Endodermal cell (in vitro differentiated cells): ENCODE measurements at places on chromosomes 6 and 20. TPM values are rescaled to one million over a fixed set of nuclear protein-coding genes. Genes with fewer than 3 reads are reported as not detected.

MUC22 gene
- total RNA-seq, result not detected in 2 replicates

GPSM3 gene
- 17.6 to 25.0 TPM (median 22.4 TPM) in 3 replicates for total RNA-seq

MEP1A gene
- not detected in 3 replicates for total RNA-seq

MRAP2 gene
- total RNA-seq, result 10.0 and 10.8 TPM in 2 replicates

RPP40 gene
- 6.8 to 9.0 TPM (median 8.6 TPM) in 3 replicates for total RNA-seq

PHACTR1 gene
- total RNA-seq, result 6.3 and 9.9 TPM in 2 replicates

GRCh38 chr6:147676495-147677199 is 168.2 kb downstream of the SAMD5 start:
- peak overlapping the region; percentile 57 for H3K27ac ChIP-seq
- H3K36me3 ChIP-seq, result no peaks in the 10 kb centered on the region
- no peaks in the 10 kb centered on the region for H3K27me3 ChIP-seq
- no peak for DNase-seq
- H3K4me1 ChIP-seq, result no peaks in the 10 kb centered on the region

- no peak overlapping the region for H3K27ac ChIP-seq
- no peaks in the 10 kb centered on the region for H3K4me1 ChIP-seq
- H3K27me3 ChIP-seq, result no peaks in the 10 kb centered on the region
- no peak overlapping the region for H3K4me3 ChIP-seq
Measured at GRCh38 chr6:165767228-165767627, 104.2 kb upstream of the PDE10A start.

GRCh38 chr6:45507186-45507585 is 129.5 kb upstream of the SUPT3H start:
- no peaks in the 10 kb centered on the region for H3K36me3 ChIP-seq
- H3K27me3 ChIP-seq, result no peaks in the 10 kb centered on the region
- H3K4me3 ChIP-seq, result no peak overlapping the region
- H3K27ac ChIP-seq, result no peak overlapping the region
- peaks cover 2% of the 10 kb centered on the region for H3K4me1 ChIP-seq
- no peak for DNase-seq

DNA sequence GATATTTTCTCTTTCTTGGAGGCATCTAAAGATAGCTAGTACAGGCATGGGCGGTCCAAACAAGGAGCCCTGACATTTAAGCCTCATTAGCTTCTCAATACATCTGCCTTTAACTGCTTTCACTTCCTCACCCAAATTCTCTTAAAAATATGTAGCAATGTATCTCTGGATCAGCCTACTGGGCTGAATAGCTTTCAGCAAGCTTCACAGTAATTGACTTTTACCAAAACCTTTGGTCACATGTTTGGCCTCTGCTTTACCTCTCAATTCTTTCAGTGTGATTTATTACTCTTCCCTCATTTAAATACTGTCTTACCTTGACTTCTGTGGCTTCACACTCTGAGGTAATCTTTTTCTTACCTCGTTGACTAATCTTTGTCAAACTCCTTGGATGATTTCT is 1618.1 kb downstream of the GRIK2 start:
- no peaks in the 10 kb centered on the region for H3K4me1 ChIP-seq
- H3K36me3 ChIP-seq, result no peaks in the 10 kb centered on the region
- no peak overlapping the region for H3K27ac ChIP-seq

DNA sequence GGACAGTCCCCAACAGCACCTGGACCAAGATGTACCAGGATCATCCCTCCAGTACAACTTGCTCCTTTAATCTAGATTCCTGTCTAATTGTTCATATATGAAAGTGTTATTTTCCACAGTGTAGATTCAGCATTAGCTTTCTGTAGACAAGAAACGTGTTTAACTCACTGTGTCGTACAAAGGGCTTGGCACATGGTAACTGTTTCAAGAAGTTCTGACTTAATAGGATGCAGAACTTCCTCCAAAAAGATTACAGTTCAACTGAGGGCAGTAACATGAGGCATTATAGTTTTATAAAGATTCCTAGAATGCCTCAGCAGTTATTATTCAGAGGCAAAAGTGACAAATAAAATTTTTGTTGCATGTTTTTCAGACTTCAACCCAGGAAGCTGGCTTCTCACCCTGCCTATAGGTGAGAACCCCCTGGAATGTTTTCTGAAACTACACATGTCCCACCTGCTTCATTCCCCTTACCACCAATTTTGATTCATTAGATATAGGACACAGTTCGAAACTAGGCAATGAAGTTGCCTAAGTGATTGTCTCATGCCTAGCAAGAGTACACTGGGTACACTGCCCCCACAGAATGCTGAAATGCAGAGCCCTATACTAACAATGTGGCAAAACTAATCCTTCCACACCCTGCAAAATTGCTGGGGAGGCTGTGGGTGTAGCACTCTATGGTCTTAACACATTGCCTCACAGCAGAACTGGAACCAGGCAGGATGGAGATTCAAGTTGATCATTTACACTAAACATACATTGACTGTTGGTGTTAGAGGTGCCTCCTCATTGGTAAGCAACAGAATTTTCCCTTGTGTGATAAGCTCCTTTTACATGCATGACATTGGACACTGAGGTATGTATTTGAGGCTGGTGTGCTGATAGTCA is 22.6 kb upstream of the SH3BGRL2 start:
- no peaks in the 10 kb centered on the region for H3K27me3 ChIP-seq
- no peak overlapping the region for H3K4me3 ChIP-seq
- no peaks in the 10 kb centered on the region for H3K36me3 ChIP-seq
- no peaks in the 10 kb centered on the region for H3K4me1 ChIP-seq

DNA sequence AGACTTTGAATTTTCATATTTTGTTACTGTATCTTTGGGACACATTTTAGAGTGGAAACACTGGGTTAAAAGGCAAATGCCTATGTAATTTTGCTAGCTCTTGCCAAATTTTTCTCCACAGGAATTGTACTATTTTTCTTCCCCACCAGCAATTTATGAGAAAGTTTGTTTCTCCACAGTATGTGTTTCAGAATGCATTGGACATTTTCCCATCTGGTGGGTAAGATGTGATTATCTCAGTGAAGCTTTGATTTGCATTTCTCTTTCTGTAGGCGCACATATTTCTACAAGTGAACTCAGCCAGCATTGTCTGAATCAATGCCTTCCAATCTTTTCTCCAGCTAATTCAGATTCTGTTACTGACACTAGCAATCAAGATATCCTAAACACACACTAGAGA is 157.8 kb downstream of the RCAN2 start:
- H3K4me3 ChIP-seq, result no peak overlapping the region
- DNase-seq, result no peak
- H3K4me1 ChIP-seq, result no peaks in the 10 kb centered on the region

- no peak overlapping the region for H3K27ac ChIP-seq
- no peaks in the 10 kb centered on the region for H3K4me1 ChIP-seq
- H3K27me3 ChIP-seq, result no peaks in the 10 kb centered on the region
- no peak overlapping the region for H3K4me3 ChIP-seq
- DNase-seq, result no peak
- no peaks in the 10 kb centered on the region for H3K36me3 ChIP-seq
Measured at GRCh38 chr6:96675597-96675996, 112.7 kb downstream of the FHL5 start.

DNA sequence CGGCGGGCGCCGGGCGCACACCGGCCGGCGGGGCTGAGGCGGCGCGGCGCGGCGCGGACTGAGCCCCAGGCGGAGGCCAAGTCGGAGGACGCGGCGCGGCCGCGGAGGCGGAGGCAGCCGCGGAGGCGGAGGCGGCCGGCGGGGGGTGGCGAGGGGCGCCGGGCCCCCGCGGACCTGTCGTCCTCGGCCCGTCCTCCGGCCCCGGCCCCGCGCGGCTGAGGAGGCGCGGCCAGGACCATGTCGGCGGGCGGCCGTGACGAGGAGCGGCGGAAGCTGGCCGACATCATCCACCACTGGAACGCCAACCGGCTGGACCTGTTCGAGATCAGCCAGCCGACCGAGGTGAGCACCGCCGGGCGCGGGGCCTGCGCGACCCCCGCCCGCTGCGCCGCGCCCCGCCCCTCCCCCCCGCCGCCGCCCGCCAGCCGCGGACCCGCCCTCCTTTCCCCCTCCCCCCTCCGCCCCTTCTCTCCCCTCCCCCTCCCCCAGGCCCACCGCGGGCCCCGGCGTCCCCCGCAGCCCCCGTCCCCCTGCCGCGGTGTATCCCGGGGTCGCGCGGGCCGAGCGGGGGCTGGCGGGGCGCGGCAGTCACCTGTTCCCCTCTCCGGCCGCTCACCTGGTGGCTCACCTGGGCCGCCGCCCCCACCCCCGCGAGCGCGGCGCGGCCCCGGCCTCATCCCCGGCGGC is at the start of gene AFDN:
TSS of gene AFDN (plus strand) at position 16 of the 687 bp plus-strand sequence. CDS start at position 238, 222 bp downstream.
- DNase-seq, result peak; percentile 81
- H3K27me3 ChIP-seq, result no peaks in the 10 kb centered on the region
- peaks cover 16% of the 10 kb centered on the region for H3K36me3 ChIP-seq
- peaks cover 9% of the 10 kb centered on the region for H3K4me1 ChIP-seq

DNA sequence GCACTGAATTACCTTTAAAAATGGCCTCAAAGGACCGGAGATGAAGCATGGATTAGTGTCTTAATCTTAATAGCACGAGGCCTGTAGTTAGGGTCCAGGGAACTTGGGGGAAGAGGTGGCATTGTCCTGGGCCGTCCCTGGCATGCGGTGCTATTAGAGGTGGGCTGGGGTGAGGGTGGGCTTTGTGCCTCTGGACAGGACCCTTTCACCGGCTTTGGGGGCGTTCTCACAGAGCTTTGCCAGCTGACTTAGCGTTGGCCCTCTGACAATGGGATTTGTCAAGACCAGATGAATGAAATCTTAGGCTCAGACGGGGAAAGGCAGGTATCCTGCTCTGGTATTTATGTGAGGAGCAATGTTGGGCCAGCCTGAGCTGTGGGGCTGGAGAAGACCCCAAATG is 59.6 kb downstream of the ERMARD start:
- peaks cover 6% of the 10 kb centered on the region for H3K27me3 ChIP-seq
- DNase-seq, result no peak
- H3K27ac ChIP-seq, result no peak overlapping the region
- peak overlapping the region; percentile 31 for H3K4me3 ChIP-seq
- no peaks in the 10 kb centered on the region for H3K36me3 ChIP-seq

DNA sequence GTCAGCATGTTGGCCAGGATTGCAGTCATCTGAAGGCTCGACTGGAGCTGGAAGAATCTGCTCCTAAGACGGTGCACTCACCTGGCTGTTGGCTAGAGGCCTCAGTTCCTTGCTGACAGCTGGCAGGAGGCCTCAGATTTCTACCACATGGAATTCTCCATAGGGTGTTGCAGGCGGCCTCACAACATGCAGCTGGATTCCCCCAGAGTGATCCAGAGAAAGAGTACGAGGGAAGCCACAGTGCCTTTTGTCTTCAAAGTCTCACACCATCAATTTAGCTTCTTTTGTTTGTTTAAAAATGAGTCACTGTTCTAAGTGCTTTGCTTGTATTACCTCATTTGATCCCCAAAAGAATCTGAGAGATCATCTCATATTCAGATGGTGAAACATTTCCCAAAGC is 65.5 kb upstream of the FYN start:
- no peaks in the 10 kb centered on the region for H3K27me3 ChIP-seq
- no peaks in the 10 kb centered on the region for H3K36me3 ChIP-seq
- no peaks in the 10 kb centered on the region for H3K4me1 ChIP-seq
- DNase-seq, result no peak
- H3K27ac ChIP-seq, result no peak overlapping the region
- no peak overlapping the region for H3K4me3 ChIP-seq

DNA sequence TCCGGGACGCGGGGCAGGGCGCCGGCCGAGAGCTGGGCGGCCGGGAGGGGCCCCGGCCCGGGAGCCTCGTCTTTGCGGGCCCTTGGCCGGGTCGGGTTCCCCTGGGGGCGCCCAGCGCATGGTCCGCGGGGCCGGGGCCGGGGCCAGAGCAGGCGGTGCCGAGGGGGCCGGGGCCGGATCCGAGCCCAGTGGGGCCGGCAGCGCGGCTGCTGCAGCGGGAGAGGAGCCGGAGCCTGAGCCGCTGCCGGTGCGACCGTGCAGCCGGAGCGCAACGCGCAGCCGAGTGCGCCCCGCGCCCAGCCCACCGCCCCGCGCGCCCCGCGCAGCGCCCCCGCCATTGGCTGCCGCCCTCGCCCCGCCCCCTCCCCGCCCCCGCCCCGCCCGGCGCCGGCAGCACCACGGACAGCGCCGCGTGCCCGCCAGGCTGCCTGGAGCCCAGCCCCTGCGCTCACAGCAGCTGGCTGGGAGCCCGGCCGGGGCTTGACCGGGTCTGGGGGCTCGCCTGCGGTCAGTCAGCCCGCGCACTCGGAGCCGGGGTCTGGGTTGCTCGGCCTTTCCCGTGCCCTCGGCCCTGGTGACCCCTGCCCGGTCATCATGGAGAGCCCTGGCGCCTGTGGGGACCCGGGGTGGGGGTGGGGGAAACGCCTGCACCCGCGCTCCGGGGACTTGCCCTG is at the start of gene HRH3:
TSS of gene HRH3 (minus strand) at position 287 of the 674 bp plus-strand sequence. CDS start 308 bp downstream, outside the sequence.
- peaks cover 4% of the 10 kb centered on the region for H3K4me1 ChIP-seq
- no peaks in the 10 kb centered on the region for H3K36me3 ChIP-seq
- H3K4me3 ChIP-seq, result no peak within 1 kb of the TSS
- peak; percentile 94 for DNase-seq
